Kidney capillary endothelial cell (primary cell): ENCODE measurements at places on chromosomes 5 and 9.
A peak's percentile ranks its signal among the peaks of the same experiment; 100 is the strongest.

GRCh38 chr5:173477345-173478040 is 139.0 kb downstream of the BOD1 start:
- no peak for DNase-seq

DNA sequence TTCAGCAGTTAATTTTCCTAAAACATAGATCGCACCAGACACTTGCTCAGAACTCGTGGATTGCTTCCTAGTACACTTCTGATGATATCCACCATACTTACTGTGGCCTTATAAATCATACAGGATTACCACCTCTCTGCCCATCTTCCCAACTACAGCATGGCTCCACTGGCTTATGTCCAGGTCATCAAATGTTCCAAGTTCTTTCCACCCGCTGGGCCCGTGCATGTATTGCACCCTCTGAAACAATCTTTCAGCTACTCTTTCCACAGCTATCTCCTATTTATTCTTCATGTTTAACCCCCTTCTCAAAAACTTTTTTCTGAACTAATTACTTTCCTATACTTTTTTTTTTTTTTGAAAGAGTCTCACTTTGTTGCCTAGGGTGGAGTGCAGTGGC is 18.5 kb downstream of the FBXW2 start:
- DNase-seq: no peak

DNA sequence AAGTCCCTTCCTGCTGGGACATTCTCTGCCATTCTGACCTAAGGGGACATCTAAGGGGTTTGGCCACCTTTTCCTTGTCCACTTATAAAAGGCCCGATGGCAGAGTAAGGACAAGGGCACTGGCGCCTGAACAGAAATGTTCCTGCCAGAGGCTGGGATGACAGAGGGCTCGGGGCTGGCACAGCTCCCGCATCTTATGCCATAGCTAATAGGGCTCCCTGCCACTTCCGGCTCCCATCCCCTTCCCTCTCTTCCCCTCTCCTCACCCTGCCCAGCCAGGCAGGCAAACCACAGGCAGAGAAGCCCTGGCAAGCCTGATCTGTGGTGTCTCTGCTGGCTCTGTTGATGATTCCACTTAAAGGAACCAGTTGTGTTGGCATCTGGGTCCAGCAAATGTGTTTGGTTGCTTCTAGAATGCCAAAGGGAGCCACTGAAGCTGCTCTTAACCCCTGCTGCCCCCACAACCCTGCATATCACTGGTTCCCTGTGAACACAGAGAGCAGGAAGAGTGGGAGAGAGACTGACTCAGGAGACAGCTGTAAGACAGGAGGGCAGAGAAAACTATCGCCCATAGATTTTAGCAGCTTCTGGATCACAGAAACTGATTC is 18.4 kb upstream of the ADRA1B start:
- DNase-seq: no peak

GRCh38 chr5:71699233-71699632 is 19.8 kb upstream of the CARTPT start:
- DNase-seq: peak; percentile 70

- no peak for DNase-seq
Observed at GRCh38 chr5:81696418-81697397, 54.2 kb downstream of the SSBP2 start.

- no peak for DNase-seq
Observed at GRCh38 chr9:91156451-91157234, 205.1 kb downstream of the AUH start.

- DNase-seq: no peak
Observed at GRCh38 chr5:131206772-131207171, 36.0 kb downstream of the LYRM7 start.

GRCh38 chr9:116142706-116143492 is 10.7 kb upstream of the PAPPA start:
- DNase-seq: no peak

DNA sequence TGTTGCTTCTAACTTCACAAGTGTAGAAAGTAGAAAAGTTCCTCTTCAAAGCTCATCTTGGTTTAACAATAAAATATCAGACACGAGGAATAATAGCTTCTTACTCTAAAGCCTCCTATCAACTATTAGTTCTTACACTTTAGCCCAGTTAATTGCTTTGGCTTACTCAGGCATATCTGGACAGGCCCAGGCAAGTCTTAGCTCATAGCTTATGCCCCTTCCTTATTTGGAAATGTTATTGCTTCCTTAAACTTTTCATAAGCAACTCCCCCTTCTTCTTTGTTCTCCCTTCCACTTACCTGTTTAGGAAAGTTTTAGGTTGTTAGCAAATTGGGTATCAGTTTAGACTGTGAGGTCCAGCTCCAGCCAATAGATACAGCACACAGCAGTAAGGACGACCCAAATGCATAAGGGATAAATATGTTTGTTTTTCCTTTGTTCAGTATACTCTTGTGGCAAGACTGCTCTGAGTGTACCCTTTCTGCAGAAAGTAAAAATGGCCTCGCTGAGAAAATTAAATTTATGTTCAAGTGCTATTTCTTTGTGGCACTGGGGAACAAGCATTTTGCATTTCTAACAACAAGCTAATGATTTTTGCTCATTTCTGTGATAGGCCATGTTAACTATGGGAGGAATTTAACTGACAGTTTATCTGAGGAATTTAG is 162.1 kb downstream of the SMC2 start:
- no peak for DNase-seq

DNA sequence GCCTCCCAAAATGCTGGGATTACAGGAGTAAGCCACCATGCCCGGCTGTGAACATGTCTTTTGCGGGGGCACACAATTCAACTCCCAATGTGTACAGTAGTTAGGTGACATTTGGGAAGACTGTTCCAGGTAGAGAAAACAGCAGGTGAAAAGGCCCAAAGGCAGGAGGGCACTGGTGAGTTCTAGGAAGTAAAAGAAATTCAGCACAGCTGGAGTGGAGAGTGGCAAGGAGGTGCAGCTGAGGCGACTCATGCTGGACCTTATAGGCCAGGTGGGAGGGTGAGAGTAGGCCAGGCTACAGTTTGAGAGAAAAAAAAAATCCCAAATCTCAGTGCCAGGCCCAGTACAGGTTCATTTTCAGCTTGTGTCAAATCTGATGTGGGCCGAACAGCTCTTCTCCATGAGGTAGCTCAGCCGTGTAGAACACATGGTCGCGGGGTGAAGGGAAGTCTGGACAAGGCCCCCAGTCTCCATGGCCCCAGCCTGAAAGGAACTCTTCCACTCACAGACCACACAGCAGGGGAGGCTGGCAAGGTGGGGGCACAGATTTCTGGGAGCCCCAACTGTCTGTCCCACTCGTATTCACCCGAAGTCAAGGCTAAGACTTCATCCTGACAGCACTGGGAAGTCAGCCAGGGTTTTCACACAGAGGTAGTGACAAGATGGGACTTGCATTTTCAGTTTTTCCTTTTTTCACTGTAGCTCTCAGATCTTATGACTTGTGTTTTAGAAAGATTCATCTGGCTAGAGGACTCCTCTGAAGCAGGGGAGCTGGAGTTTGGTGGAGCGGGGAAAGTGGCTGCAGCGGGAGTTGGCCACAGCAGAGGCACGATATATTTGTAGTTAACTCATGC is 4.5 kb upstream of the HNRNPAB start:
- DNase-seq: no peak

- peak; percentile 61 for DNase-seq
Observed at GRCh38 chr5:170267431-170268152, 30.0 kb downstream of the LCP2 start.

- no peak for DNase-seq
Observed at GRCh38 chr5:66963559-66963971, 233.0 kb downstream of the CD180 start.

- peak; percentile 52 for DNase-seq
Observed at GRCh38 chr5:80672140-80672736, 17.5 kb upstream of the DHFR start.

DNA sequence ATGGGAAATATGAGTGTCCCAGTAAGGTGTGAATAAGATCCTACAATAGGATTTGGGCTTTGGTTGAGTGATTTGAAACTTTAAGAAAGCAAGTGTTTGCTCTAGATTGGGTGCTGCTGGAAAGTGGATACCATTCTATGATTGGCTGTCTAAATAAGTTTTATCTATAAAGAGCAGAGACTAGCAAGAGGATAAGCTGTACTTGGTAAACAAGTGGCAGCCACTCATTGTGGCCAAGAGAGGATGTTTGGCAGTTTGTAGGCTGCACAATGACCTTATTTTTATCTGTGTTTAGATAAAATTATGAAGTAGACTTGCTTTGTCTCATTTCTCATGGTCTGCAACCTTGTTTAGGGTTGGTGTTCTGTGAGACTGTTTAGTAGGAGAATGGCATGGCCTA is 341.6 kb upstream of the PIK3R1 start:
- no peak for DNase-seq

DNA sequence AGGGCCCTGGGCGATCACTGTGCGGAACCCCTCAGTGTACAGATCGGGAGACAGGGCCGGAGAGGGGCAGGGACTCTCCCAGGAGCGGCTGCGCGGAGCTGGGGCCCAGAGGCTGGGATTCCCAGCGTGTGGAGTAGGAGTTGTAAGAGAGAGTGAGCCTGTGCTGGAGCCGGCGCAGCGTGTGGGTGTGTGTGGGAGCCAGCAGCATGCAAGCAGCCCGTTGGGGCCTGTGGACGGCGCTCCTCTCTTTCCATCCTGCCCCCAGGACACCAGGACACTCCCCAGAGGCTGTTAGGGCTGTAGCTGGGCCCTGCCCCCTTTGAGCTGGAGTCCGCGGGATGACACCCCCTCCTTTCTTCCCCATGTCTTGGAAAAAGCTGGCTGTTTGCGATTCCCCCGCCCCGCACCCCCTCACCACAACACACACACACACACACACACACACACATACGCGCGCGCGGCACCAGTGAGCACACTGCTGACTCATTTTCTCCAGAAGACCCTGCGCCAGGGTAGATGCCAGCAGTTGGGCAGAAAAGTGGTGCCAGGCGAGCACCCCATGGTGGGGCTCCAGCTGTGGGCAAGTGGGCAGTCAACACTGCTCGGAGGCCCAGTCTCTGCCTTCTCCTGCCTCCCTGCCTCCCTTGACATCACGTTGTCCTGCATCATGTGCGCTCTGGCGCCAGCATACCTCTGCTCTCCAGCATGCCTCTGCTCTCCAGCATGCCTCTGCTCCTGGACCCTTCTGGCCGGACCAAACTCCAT is 1.5 kb downstream of the COL27A1 start:
- DNase-seq: no peak

- no peak for DNase-seq
Observed at GRCh38 chr9:91817493-91818224, 132.4 kb downstream of the ROR2 start.

DNA sequence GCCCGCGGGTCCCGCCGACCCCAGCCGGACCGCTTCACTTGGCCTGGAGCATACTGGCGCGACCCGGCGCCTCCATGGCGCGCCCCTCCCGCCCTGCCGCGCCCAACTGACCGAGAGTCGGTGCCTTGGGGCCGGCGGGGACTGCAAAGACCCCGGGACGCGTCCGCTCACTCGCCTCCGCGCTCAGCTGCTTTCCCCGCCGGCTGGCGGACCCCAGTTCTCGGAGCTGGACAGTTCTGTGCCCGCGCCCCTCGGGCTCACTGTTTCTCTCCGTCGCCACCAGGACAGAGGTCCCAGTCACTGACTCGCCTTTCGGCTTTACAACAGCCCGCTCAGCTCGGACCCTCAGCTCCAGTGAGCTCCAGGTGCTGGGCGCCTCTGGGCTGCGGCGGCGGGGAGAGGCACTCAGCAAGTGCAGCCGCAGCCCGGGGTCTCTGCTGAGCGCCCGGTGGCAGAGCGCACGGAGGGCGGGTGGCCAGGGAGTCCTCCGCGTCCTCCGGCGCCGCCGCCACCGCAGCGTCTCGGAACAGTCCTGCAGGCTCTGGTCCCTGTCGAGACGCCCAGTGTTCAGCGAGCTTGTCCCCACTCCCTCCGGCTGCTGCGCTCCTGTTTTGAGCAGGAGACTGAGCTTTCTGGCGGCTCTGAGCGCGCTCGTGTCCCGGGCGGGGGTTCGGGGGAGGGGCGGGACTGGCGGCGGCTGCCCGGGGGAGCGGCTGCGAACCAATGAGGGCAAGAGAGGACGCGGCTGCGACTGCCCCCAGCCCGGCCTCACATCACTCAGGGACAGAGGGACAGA is at the start of gene SMIM32:
TSS of gene SMIM32 (minus strand) at position 637 of the 796 bp plus-strand sequence. CDS start 638 bp downstream, outside the sequence.
- DNase-seq: peak; percentile 10

GRCh38 chr5:119280380-119280779 is 75.4 kb upstream of the TNFAIP8 start:
- no peak for DNase-seq

- DNase-seq: peak; percentile 15
Observed at GRCh38 chr5:92687821-92688722, 892.9 kb downstream of the NR2F1-AS1 start.

GRCh38 chr5:181173420-181174342 is 26.3 kb downstream of the OR2V2 start:
- peak; percentile 71 for DNase-seq

- no peak for DNase-seq
Observed at GRCh38 chr9:121785673-121786542, 134.5 kb downstream of the DAB2IP start.

- DNase-seq: no peak
Observed at GRCh38 chr5:14593326-14594021, 11.9 kb downstream of the OTULINL start.

GRCh38 chr5:150780187-150780692 is 1.7 kb downstream of the SMIM3 start:
- DNase-seq: no peak

DNA sequence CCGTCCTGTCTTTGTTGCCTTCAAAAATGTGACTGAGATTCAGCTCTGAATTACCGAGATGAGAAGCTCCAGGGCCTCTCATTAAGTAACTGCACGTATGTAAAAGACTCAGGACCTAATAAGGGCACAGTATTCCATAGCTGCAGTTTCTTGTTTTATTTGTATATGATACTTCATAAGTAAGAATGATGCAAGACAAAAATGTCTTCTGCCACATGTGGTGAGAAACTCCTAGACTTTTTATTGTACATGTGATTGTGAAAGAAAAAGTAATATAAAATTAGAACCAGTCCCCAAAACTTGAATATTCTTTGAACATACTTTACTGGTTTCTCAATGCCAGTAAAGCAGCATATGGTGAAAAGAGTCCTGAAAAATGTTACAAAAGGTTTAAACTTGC is 110.1 kb upstream of the OTULINL start:
- no peak for DNase-seq
